ENCODE measurements at places on chromosomes 3 and 15.

- no peak for DNase-seq
Observed at GRCh38 chr3:111073218-111073617, 1.6 kb downstream of the NECTIN3 start.

- no peak for DNase-seq
Observed at GRCh38 chr3:194100856-194101390, 35.0 kb upstream of the HES1 start.

DNA sequence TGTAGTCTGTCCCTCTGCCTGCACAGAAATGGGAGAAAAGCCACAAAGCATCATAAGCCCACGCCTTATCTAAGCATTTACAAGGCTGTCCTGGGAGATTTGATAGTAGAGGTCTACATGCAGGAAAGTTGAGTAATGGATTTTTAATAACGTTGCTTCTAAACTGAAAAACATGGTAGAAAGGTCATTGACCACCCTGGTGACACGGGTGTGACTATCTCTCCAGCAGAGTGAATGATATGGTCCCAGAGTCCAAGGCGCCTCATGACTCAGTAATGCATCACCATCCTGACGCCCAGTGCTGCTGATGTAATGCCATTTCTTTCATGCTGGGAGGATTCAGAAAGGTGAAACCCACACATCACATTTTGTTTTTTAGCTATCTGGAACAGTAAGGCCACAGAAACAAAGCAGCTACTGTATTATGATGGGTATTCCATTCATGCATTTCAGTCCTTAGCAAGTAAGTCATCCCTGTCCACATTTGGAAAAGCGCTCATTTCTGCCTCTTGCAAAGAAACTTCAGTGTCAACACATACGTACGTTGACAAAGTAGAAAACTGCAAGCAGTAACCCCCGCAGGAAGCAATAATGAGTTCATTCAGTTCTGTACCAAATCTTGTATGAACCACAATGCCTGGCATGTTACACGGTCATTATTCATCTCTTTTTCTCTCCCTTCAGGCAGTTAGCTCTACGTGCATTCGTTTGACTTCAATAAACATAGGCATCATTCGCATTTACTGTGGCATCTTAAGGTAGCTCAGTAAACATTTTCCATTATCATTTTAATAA is 483.5 kb downstream of the GABRG3 start:
- no peak for DNase-seq

DNA sequence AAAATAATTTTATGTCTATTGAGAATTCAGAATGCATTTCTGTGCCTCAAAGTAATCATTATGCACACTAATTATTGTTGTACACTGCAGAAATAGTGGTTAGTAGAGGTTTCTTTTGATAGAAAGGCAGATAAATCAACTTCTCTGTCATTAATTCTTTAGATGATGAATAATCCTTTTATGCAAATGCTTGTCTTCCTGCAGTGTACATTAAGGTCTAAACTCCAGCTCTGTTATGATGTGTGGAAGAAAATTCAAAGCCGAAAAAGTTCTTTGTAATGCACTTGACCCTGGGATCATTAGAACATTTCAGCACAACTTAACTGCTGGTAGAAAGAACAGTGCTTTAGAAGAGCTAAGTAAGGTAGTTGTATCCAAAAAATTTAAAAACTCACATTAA is 353.0 kb downstream of the NLGN1 start:
- no peak for DNase-seq

DNA sequence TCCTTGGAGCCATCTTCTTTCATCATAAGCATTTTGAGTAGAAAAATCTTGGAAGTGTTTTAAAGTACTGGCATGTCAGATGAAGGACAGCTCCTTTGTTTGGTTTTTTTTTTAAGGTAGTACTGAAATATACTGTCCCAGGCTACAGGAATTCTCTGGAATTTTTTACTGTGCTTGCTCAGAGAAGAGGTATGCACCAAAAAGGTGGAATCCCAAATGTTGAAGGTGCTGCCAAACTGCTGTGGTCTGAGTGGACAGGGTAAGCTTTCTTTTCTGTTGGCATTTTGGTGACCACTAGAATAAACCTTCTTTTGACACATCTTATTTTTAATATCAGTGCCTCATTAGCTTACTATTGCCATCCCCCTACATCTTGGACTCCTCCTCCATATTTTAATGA is 7.2 kb downstream of the GNL3 start:
- DNase-seq = no peak

- no peak for DNase-seq
Observed at GRCh38 chr3:115548611-115549010, 74.7 kb upstream of the GAP43 start.

- DNase-seq = no peak
Observed at GRCh38 chr3:128855569-128855968, 23.9 kb upstream of the ACAD9 start.

- no peak for DNase-seq
Observed at GRCh38 chr3:78734048-78734637, 1033.7 kb downstream of the ROBO1 start.

GRCh38 chr3:124032881-124033359 is 41.0 kb upstream of the ROPN1 start:
- DNase-seq = peak; percentile 47

DNA sequence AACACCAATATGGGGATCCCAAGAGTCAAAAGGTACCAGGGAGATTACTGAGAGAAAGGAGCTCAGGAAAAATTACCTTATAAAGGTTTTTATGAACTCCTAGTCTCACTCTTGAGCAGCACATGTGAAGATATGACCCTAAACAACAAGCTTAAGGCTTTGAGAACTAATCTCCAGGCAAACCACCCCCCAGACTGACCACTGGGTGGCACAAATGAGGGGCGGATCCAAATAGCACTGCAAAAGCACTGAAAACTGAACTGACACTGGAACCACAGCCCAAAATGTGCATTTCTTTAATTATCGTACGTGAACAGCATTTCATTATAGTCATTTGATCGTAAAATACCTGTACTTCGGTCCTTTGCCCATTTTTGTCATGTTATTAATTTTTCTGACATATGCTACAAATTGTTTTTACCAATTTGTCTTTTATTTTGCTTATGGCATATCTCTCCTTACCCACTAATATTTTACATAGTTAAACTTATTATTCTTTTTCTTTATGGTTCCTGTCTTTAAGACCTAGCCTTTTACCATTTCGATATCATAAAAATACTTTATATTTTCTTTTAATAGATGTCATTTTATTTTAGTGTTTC is 31.5 kb upstream of the TFDP2 start:
- DNase-seq = peak; percentile 28

GRCh38 chr15:66765478-66766281 is 63.6 kb downstream of the SMAD6 start:
- no peak for DNase-seq

DNA sequence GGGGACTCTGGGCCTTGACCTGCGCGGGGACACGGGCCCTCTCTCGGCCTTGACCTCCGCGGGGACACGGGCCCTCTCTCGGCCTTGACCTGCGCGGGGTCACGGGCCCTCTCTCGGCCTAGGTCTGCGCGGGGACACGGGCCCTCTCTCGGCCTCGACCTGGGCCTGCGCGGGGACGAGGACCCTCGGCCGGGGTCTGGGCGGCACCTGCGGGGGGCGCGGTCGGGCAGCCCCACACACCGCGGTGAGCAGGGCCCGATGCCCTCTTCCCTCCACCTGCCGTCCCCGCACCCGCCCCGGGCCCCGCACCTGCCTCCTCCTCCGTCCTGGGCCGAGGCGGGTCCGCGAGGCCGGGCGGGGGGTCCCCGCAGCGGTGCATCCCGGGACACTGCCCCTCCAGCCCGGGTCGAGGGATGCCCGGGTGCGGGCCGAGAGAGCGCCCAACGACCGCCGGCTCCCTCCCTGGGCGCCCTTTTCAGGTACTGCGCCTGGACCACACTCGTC is 15.6 kb upstream of the CERS3 start:
- no peak for DNase-seq

DNA sequence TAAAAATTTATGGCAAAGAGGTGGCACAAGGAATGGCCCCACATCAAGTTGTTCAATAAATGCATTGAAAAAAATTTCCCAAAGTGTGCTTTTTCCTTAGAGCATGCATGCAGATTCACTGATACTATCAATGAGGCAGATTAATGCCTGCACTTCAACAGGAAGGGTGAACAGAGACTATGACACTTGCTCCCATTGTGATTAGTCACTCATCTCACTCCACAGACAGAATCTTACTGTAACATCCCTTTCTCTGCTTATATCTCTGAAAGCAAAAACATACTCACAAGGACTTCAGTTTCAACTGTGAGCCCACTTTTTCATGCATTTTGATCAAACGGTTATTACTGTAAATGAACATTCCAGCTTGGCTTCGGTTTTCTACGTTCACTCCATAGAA is 60.9 kb downstream of the MORC1 start:
- no peak for DNase-seq

- no peak for DNase-seq
Observed at GRCh38 chr3:184523825-184524615, 37.6 kb upstream of the EPHB3 start.

DNA sequence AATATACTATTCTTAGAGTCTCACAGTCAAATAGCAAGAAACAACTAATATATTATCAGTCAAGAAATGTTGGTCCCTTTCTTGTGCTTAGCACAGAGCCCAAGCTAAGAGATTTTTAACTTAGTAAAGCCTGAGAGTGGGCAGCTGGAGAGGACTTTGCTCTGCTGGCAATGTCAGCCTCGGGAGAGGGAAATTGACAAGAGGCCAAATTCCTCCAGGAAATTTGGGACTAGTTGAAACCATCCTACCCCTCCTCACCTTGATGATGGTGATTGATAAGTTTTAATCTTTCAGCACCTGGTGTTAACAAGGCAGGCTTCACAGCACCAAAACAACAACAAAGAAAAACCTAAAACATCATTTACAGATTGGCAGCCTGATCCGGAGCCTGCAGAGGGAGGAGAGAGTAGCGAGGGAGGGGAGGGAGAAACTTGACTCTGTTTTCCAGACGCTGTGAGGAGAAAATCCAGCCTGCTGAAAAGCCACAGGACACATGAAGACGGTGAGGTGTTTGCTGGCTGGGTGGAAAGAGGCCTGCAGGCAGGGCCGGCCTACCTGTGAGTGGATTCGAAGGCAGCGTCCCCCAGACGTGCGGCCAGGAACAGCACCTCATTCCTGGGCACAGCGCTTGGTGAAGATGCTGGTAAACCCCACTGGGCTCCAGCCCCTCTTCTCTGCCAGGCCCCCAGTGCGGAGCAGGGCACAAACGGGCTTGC is 150.9 kb downstream of the LRRC28 start:
- DNase-seq = no peak

DNA sequence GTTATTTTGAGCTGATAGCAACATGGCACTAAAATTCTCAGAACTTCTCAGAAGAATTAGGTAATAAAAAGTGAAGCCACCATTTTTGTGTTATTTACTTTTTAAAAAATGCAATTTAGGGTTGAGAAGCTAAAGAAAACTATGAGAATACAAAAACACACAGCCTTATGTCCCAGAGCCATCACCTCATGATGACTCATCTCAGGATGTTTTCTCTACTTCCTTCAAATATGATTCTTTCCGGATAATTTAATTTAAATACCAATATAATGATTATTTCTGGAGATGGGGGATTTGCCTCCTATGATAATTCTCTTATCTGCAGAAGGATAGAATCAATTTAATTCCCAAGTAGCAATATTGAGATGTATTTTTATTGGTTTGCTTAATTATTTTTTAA is 105.6 kb upstream of the BFSP2 start:
- no peak for DNase-seq

DNA sequence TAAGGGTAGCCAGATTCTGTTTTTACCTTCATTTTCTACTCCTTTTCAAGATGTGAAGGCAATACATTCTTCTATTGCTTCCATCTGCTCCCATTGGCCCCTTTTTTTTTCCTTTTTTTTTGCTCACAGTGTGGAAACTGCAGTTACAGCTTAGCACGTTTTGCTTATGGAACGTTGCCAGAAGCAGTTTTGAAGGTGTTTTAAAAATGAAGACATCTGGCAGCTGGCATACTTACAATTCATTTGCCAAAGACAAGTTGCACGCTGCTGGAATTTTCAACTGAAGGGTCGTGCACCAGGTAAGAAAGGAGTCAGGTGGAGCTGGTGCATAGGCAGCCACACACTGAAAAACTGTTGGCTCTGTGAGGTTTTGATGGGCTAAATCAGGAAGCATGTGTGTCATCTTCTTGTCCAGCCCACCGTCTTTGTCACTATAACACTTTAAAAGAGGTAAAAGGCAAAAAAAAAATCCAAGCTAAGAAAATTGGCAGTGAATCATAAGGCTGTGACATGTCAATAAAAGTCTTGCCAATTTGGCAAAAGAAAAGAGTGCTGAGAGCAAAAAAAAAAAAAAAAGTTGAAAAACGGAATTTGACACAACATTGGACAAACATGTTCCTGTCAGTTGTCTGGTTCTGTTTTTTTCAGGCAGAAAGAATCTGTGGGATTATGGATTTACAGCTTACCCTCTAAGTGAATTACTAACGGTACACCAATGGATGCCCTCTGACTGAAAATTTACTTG is 225.4 kb upstream of the SOX2 start:
- DNase-seq = no peak

GRCh38 chr15:63065262-63066221 is 23.0 kb downstream of the TPM1 start:
- no peak for DNase-seq

- DNase-seq = no peak
Observed at GRCh38 chr3:53589201-53589600, 94.8 kb downstream of the CACNA1D start.

- DNase-seq = no peak
Observed at GRCh38 chr3:4797201-4797705, 182.0 kb upstream of the BHLHE40 start.

- no peak for DNase-seq
Observed at GRCh38 chr15:51126842-51127241, 32.1 kb upstream of the TNFAIP8L3 start.

DNA sequence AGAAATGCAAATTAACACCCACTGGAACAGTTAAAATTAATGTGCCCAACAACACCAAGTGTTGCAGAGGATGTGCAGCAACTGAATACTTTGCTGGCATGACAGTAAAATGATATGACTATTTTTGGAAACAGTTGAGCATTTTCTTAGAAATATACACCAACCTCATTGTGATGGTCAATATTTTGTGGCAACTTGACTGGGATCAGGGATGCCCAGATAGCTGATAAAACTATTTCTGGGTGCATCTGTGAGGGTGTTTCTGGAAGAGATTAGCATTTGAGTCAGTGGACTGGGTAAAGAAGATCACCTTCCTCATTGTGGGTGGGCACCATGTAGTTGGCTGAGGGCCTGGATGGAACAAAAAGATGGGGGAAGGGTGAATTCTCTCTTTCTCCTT is 57.9 kb downstream of the RPLP1 start:
- DNase-seq = no peak

DNA sequence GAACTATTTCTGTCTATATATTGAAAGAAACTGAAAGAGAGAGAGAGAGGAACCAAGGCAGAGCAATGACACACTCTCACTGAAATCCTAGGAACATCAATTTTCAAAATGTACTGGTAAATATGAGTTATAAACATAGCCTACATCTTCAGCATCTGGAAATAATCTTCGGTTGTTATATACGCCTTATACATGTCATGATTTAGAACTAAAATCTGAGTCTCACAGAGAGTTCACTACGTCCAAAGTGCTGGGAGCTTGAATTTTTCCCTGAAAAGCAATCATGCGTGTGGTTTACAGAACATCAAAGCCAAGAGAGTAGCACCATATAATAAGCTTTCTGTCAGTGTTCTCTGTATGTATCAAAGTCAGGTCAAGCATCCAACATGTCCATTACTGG is 420.0 kb upstream of the CBLB start:
- no peak for DNase-seq

- DNase-seq = no peak
Observed at GRCh38 chr3:99647081-99647480, 8.7 kb downstream of the COL8A1 start.

All from CD4-positive, alpha-beta memory T cell (primary cell).